H54 (cell line): ENCODE measurements at places on chromosomes 11 and 22.

DNA sequence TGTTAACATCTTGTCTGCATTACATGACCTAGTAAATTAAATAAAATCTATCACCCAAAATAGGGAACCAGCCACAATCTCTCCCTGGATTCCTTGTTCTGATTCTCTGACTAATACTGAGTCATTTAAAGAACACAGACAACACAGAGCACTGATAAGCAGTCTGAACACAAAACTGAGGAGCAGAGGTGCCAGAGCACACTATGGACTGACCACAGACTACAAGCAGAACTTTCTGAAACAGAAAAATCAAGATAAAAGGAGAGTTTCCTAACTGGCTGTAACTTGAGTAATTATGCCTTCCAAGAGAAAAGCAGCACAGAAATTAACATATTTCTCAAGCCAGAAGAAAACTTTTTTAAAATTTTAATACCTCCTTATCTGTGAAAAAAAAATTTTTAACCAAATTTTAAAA is 128.8 kb downstream of the SGSM3 start:
- peak; percentile 54 for DNase-seq

DNA sequence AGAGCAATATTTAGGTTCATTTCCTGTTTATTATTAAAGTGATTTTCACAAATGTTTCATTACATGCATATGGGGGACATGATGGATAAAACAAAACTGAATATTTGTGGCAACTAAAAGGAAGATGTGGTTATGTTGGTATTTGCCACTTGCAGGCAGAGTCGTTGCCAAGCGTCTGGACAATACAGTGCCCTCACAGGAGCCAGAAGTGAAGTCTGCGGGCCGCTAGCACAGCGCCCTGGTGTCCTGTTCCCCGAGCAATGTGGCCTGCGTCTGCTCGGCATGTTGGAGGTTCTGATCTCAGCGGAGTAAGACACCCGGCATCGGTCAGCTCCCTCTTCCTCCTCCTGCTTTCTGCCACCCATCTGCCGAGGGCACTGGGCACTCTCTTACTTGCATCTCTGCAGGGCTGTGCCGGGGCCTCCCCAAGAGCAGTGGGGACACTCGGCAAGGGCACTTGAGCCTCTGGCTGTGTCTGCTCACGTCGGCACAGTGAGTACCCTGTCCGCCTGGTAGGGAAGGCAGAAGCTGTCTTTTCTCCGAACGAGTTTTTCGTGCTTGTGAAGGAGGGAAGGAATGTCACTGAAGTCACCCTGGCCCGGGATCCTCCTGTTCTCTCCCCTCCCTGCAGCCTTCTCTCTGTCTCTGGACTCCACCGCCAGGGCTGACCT is 10.5 kb upstream of the TTLL12 start:
- DNase-seq = no peak

- no peak for DNase-seq
Measured at GRCh38 chr11:37857726-37858125, 1259.7 kb upstream of the RAG2 start.

DNA sequence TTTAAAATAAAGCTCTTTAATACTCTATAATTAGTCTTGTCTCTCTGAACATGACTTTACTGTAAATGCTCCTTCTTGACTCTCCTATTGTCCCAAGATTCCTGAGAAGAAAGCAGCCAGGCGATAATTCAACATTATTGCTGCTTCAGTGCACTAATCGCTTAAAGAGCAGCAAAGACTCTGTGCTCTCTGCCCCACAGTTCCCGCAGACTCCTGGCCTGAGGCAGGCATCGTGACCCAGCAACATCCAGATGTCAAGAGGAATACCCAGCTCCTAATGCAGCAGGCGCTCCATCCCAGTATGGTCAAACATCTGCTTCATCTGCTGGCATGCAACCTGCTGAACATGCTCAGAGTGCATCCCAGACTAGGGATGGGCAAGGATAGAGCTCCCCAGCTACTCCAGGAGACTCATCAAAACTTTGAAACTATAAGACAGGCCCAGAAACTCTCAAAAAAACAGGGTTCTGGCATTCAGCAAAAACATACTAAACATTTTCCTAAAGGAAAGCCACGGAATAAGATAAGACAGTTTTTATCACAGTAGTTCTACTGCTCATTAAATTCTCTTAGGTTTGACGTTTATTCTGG is 270.0 kb downstream of the SOX6 start:
- DNase-seq = no peak

DNA sequence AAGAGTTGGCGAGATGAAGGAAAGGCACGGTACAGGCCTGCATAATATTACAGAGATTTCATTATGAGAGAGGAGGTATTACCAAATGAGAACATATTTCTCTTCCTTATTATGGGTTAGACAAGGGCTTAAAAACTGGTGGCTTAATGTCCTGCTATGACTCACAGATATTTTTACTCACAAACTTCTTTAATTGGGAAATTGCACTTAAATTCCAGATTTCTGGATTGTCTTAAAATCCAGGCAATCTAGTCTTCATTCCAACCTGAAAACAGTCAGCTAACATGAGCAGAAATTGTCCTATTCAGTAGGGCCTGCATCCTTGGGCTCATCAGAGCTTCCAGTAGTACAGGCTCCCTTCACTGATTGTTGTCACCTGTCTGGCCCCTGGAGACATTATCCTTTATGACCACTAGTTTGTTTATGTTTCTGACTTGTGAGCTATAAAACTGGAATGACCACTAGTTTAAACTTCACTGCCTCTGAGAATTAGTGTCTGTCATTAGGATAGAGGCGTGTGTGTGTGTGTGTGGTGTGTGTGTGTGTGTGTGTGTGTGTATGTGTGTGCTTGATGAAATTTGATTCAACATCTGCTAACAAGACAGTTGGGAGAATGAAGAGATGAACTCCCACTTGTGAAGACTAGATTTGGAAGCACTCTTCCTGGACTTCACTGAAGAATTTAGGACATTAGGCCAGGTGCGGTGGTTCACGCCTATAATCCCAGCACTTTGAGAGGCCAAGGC is 25.1 kb downstream of the DBX1 start:
- no peak for DNase-seq

GRCh38 chr11:46845740-46846509 is at the start of gene CKAP5:
TSS of gene CKAP5 (minus strand) at chr11:46846280. CDS start at chr11:46821231, 25,049 bp downstream.
- peak; percentile 92 for DNase-seq

GRCh38 chr11:71408826-71409225 is 39.4 kb downstream of the DHCR7 start:
- no peak for DNase-seq

DNA sequence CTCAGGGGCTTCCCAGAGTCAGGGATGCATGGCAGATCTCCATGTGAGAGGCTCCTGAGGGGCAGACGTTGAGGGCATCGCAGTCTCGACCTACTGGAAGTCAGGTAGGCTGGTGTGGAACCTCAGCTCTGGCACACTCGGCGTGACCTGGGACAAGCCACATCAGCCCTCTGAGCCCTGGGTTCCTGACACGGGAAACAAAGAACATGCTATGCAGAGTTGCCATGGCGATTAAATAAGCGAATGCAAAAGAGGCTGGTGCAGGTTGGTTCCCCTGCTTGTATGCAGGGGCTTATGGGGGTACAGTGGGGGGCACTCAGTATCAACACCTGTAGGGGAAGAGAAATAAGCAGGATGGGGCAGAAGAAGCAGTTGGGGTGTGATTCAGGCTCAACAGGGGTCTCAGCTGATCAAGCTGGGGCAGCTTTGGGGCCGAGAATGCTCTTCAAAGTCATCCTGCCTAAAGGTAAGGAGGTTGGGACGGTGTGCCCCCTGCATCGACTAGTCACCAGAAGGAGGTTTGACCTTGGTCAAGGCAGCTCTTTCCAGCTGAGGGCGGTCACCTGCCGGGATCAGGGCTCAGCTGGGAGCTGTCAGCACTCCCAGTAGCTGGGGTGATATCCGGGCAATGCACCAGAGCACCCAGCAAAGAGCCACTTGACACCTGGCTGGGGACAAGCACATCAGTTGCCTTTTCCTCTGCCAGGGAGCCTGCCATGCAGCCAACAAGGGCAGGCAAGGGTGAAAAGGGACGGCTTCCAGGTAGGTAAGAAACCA is 442.7 kb downstream of the MIAT start:
- DNase-seq = no peak

GRCh38 chr11:134120921-134121526 is 52.2 kb downstream of the JAM3 start:
- DNase-seq = no peak

DNA sequence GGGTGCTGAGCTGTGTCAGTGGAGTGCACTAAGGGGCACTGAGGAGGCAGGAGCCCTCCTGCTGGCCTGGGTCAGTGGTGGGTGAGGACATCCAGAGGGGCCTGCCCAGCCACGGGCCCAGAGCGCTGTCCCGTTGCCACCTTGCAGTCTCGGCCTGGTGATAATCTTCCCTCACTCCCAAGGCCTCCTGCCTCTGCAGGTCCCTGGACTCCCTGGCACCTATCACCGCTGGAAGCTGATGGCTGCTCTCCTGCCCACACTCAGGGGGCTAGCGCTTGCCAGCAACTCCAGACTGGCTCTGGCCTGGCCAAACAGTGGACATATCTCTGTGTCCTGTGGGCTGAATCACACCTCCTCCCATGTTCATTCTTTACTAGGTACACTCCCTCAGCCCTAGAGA is 86.5 kb upstream of the PITPNB start:
- DNase-seq = no peak

GRCh38 chr11:124581817-124582216 is 12.0 kb downstream of the OR8A1 start:
- DNase-seq = no peak

DNA sequence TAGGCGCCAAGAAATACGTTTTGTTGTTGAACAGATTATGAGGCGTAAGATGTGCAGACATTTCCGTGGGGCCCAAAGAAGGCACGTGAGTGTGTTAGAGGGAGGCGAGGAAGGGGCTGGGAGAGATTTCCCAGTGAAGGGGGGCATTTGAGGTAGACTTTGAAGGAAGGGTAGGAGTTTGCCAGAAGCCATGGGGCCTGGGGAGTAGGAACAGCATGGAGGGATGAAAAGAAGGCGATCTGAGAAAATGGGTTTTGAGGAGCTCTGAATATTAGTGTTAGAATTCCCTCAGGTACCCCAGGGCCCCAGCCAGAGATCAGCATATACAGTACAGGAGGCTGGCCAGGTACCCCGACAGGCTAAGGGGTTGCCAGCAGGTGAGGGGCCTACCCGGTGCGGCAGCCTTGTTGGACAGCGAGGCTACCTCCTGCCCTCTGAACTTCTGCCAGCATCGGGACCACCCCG is 414 bp upstream of the MIEF1 start:
- no peak for DNase-seq

DNA sequence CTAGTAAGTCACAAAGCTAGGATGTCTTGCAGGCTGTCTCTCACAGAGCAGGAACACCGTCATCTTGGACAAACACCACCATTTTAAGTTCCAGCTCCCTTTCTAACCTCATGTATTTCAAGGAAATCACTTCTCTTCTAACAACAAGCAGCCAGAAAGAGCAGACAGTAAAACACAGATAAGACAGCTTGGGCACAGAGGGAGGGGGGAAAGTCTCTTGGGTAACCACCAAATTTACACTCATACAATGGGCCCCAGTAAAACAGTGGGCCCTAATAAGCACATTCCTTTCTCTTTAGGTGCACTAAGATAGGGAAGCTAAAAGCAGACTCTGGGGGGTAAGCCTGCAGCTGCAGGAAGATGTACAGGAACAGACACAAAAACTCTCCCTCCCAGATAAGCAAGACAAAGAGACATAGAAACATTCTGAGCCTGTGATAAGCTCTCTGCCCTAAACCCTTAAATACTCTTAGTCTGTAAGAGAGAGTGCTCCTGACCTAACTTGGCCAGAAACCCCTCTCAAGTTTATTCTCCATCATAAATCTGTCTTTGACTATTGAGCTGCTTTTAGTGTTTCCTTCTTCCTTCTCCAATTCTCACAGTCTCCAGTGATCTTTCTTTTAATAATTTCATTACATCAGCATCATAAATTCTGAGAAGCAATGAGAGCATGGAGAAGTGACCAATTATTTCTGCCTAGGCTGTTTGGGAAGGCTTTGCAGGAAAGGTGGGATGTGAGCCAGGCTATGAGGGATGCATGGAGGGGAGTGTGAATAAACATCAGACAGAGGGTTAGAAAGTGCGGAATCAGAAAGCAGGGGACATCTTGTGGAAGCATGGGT is 7.4 kb downstream of the OR10D3 start:
- no peak for DNase-seq

GRCh38 chr11:9951807-9952206 is 287.9 kb downstream of the SWAP70 start:
- DNase-seq = no peak

DNA sequence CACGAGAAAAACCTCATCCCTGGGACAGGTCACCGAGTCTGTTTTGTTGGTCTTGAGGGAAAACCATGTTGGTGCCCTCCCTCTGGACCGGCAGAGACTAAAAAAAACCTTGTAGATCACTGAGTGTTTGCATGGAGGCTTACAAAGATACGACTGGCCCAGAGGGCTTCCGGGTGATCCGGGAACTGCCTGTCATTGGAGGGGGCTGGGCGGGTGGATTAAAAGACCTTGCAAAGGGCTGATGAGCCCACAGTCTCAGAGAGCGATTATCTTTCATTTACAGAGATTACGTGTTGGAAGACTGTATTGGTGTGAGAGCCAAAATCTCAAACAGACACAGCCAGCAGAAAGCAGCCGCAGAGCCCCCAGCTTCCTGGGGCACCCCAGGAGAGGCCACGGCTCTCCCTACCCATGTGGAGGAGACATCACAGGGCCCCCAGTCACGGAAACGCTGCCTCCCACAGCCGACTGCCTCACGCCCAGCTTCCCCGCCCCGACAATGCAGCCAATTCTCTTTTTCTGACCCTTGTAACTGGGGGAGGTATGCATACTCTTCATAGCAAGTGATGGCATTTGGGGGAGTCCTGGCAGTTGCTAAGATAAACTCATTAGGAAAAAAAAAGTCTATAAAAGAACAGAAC is 426.4 kb downstream of the CTTN start:
- no peak for DNase-seq

DNA sequence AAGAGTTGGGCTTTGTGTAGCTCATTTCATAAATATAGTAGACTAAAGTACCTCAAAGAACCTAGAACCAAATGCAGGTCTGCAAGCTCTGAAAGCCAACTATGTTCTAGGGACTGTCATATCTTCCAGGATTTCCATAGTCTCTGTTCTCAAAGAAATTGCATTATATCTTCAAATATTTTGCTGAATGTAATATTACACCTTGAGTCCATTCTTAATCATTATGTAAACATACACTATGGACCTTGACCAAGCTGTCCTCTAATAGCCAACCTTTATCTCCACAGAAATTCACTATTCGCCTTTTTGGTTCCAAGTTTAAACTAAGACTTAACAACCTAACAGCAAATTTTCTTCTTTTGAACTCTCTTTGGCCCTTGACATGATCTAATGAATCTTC is 678.7 kb upstream of the ARHGAP42 start:
- DNase-seq = no peak
